ENCODE measurements at places on chromosomes 11 and 22.

DNA sequence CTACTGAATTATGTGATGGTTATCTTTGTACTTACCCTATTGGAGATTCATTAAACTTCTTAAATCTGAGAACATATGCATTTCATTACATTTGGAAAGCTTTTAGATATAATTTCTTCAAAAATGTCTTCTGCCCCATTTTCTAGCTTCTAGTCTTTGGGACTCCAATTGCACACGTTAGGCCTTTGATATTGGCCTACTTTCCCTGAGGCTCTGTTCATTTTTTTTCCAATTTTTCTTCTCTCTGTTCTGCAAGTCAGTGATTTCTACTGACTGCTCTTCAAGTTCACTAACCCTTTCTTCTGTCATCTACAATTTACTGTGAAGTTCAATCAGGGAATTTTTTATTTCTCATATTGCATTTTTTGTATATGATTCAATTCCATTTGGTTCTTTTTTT, 43.0 kb downstream of the FZD4 start:
- no peak for DNase-seq

DNA sequence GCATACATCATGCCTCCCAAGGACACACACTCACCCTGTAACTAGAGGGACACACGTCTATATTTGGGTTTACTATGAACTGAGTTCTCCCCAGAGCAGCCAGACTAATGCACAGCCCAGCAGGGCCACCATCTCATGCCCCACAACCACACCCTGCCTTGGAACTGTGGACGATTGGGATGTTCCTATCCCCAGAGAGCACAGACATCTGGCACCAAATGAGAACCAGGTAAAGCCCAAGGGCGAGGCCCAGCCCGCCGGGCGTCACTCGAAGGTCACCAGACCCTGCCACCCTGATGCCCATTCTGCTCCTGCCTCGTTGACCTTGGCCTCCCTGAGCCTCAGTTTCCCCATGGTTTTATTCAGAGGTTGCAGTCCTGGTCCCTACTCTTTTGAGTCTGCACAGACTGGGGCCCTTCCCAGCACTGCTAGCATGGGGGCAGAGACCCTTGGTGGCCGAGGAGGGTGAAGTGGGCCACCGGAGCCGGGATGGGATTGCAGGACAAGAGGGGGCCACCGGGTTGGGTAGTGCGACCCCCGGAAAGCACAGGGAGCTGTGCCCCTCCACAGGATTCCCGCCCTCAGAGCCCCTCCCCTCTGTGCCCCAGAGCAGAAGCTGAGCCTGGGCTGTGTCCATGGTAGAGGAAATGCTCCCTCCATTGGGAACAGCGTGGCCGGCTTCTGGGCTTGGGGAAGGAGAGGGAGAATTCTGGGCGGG, 56.8 kb downstream of the IGLL5 start:
- DNase-seq = no peak

DNA sequence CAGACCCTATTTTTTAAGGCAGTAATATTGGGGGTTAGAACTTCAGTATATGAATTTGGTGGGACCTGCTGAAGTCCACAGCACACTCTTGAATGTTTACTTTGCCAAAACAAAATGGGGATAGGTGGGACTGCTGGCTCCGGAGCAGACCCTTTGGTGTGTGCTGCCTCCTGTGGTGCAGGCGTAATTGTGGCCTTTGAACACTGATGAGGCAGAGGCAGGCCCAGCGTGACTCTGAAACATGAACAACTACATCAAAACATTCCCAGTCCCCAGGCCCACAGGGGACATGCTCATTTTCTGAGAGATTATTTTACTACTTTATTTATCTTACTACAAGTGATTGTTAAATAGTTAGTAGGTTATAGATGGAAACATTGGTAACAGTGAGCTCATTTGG, 225.0 kb upstream of the TBCEL start:
- no peak for DNase-seq

GRCh38 chr11:132234878-132235277, 864.5 kb downstream of the NTM start:
- DNase-seq = no peak

GRCh38 chr11:4086575-4087353, 7.8 kb upstream of the RRM1 start:
- no peak for DNase-seq

GRCh38 chr11:26583550-26583949, 11.5 kb upstream of the MUC15 start:
- DNase-seq = no peak

GRCh38 chr22:33149611-33150010, 91.4 kb upstream of the SYN3 start:
- DNase-seq = no peak

- DNase-seq = no peak
These were observed 27.9 kb downstream of the PIWIL4 start for GRCh38 chr11:94595076-94595475.

- no peak for DNase-seq
These were observed 23.6 kb downstream of the PDGFB start for GRCh38 chr22:39220890-39221850.

- no peak for DNase-seq
These were observed 14.8 kb upstream of the MRGPRF start for GRCh38 chr11:69027704-69028372.

DNA sequence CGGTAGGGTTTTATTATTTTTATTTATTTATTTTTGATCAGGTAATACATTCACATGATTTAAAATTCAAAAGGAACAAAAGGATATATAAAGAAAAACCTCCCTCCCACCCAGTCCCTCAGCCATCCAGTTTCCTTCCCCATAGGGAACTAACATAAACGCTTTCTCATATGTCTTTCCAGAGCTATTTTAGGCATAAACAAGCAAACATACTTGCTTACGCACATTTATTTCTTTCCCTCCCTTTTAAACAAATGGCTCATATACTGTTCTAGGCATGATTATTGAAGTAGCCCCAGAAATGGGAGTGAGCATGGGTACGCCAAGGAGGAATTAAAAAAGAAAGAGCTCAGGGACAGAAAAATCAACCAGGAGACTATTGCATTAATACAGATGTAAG, 63.7 kb downstream of the LIF start:
- DNase-seq = no peak

DNA sequence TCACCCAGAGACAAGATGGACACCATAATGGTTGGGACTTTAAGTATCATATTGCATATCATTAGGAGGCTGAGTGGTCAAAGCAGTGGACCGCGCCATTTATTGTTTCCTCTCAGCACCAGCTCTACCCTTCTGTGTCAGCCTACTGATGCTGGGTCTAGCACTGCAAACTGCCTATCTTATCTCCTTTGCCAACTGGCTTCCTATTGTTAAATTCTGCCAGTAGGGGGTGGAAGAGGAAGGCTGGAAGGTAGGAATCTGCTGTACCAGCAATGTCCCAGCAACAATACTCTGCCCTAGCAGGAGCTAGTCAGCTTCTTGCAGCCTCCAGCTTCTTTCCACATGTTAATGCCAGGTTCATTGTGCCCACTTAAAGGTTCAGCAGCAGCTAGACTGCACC, 367.1 kb upstream of the PDGFD start:
- DNase-seq = peak; percentile 76

DNA sequence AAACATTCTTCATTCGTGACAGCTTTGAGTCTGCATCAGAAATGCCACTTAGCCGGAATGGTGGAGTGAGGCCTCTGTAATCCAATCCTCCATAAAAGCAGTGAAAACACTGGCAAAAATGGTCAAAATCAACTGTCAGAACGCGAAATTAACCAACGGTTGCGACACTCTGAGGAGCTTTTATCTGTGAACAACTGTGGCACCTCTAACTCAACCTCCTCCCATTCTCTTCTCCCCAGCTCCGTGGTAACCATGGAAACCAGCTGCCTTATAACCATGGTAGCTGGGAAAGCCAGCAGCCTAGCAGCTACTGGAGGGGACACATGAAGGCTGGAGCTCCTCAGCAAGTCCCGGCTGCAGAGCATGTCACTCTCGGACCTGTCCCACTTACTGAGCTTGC, 20.3 kb downstream of the AP2A2 start:
- no peak for DNase-seq

DNA sequence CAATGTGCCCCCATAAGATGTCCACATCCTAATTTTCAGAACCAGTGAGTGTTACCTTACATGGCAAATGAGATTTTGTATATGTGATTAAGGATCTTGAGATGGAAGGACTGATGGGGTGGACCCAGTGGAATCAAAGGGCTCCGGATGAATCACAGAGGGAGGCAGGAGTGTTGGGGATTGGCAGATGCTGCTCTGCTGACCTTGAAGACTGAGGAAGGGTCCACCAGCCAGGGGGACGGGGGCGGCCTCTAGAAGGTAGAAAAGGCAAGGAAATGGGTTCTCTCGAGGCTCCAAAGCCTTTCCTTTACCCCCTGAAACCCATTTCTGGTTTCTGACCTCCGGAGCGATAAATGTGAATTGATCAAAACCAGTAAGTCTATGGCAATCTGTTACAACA, 18.8 kb downstream of the TMEM218 start:
- no peak for DNase-seq

DNA sequence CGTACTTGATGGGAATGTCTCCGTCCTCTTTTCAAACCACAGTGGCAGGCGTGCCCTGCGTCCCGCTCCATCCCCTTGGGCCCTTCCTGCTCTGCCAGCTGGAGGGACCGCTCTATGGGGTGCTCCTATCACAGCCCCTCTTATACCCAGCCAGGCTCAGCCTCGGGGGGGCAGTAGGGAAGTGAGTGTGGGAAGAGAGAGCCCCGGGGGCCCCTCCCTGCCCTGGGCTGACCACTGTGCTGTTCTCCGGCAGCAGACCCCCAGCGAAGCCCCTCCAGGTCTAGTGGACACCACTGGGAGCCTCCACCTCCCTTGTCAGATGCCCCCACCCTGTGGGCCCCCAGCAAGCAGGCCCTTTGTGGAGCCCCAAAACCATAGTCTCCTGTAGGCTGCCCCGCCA, 572.5 kb downstream of the BRD1 start:
- no peak for DNase-seq

DNA sequence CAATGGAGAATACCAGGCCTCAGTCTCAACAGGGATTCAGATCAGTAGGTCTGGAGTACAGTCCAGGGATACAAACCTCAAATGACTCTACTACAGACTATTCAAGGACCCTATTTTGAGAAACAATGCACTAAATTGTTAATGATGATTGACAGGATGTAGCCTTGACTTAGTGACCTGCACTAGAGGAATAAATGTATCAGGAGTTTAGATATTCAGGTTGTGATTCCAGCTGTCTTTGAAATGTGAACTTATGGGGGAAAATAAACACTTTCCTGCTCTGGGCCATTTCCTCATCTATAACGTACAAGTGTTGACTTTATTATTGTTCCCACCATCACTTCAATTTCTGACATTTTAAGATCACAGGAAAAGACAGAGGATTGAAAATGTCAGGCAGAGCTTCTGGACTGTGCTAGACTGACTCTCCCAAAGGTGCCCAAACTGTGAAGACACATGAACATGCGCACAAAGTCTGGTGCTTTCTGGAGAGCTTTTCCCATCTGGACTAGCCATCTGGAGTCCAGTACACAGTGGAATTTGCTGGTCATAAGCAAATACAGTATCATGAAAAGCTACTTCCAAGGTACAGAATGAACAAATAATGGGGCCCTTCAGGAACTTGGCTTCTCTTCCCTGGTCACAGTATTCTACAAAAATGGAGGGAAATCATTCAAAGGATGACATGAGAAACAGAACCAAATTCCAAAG, 110.4 kb downstream of the USP35 start:
- DNase-seq = no peak

GRCh38 chr11:57126766-57127400, 54.9 kb upstream of the LRRC55 start:
- DNase-seq = no peak

- DNase-seq = no peak
These were observed 101.2 kb downstream of the TRIM44 start for GRCh38 chr11:35763765-35764164.

GRCh38 chr22:39928536-39929520, 27.9 kb downstream of the GRAP2 start:
- no peak for DNase-seq

DNA sequence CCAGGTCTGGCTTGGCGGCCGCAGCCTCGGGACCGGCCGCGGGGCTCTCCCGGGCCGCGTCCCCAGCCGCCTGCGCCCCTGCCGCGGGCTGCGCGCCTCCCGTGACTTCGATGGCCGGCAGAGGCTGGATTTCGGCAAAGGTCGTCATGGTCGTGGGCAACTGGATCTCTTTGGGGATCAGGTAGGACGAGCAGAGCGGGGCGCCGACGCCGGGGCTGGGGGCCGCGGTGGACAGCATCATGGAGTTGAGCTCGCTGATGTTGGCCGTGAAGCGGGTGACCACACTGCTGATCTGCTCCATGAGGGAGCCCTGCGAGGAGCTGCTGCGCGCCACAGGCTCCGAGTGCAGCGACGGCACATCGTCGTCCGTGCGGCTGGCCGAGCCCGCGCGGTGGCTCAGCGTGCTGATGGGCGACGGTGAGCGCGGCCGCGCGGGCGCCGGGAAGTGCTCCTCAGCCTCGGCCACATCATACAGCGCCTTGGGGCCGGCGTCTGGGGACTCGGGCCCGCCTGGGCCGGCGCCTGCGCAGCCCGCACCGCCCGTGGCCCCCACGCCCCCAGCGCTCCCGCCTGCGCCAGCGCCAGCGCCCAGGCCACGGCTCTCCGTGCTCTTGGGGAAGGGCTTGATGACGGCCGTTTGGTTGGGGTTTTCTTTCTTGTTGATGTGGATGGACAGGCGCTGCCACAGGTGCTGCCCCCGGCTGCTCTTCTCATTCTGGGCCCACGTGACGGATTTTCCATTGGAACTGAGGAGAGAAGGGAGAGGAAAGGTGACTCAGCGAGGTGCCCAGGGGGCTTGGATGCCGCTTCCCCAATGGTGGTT, 171.4 kb upstream of the CTSC start:
- no peak for DNase-seq

- DNase-seq = no peak
These were observed 29.5 kb downstream of the DNHD1 start for GRCh38 chr11:6526411-6527135.

DNA sequence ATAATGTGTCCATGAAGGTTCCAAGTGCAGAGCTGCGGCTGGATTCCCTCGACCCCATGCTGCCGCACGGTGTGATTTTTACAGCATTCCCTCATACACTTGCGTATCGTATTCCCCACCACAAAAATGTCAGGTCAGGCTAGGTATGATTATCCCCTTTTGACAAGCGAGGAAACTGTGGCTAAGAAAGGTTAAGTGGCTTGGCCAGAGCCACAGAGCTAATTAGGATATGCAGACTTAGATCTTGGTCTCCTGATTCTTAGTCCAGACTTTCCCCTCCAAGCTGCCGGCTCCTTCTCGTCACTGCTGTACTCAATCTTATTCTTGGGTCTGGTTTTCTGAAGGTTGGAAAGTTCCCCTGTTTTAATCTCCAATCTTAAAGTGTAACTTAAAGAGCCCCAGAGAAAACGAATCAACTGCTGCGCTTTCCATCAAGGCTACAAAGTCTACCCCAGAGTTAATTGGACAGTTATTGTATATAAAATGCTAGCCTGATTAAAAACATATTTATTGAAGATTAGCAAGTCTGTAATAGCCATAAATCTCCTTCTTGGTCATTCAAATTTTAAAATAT, 176.6 kb downstream of the ADAMTS15 start:
- no peak for DNase-seq
